A549 treated with RU486 at 1 μM for 4 hours (cell line): ENCODE measurements at places on chromosomes 2 and 18. TPM values are rescaled to one million over a fixed set of nuclear protein-coding genes. Genes with fewer than 3 reads are reported as not detected.

Gene ABCG5
- not detected in 5 replicates for total RNA-seq

Gene CAPN13
- total RNA-seq: 0.07 to 0.08 TPM in 2 of 5 replicates, not detected in the others

Gene ABCB11
- total RNA-seq: 0.02 to 0.31 TPM (median 0.05 TPM) in 3 of 5 replicates, not detected in the others

Gene LHCGR
- not detected in 5 replicates for total RNA-seq

Gene SKA1
- 10.4 to 14.0 TPM (median 12.1 TPM) in 5 replicates for total RNA-seq

Gene VWC2L
- total RNA-seq: not detected in 5 replicates

Gene TSHZ1
- total RNA-seq: 4.7 to 6.9 TPM (median 6.2 TPM) in 5 replicates

Gene UGT1A1
- 0.66 to 1.2 TPM (median 0.83 TPM) in 5 replicates for total RNA-seq

Gene PIEZO2
- total RNA-seq: 0.50 to 0.71 TPM (median 0.70 TPM) in 5 replicates

Gene TRMT61B
- total RNA-seq: 11.9 to 18.8 TPM (median 16.4 TPM) in 5 replicates

Gene REG1B
- total RNA-seq: not detected in 5 replicates

Gene NCOA1
- total RNA-seq: 8.4 to 10.0 TPM (median 9.2 TPM) in 5 replicates

Gene COLEC12
- total RNA-seq: 0.02 to 0.05 TPM (median 0.05 TPM) in 3 of 5 replicates, not detected in the others

Gene ABCG8
- total RNA-seq: not detected in 5 replicates

Gene GPR39
- 9.9 to 10.4 TPM (median 10.4 TPM) in 5 replicates for total RNA-seq

Gene SATB2
- 3.1 to 3.7 TPM (median 3.6 TPM) in 5 replicates for total RNA-seq

Gene STARD6
- total RNA-seq: not detected in 5 replicates

Gene IGFBP5
- 0.14 to 0.32 TPM (median 0.29 TPM) in 5 replicates for total RNA-seq
